A673 (cell line): ENCODE measurements at places on chromosomes 1 and 21.
A peak's percentile ranks its signal among the peaks of the same experiment; 100 is the strongest.

GRCh38 chr1:64965366-64966157 is 787 bp downstream of the JAK1 start:
- peak; percentile 64 for DNase-seq

DNA sequence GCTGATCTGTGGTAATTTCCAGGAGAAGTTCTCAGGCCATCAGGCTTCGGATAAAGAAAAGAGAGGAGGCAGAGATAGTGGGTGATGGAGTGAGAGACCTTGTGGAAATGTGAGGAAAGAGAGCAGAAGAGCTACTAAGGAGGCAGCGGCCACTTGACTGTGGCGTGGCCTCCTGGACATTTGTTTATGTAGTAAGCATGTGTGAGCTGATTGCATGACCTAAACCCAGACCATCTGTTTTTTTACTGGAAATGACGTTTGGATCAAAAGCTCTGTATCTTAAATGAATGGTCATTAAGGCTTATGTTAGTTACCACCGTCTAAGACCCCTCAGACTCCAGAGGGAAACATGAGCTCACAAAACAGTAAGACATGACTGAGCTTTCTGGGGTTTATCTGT is 13.6 kb downstream of the ATP1B1 start:
- no peak for DNase-seq

DNA sequence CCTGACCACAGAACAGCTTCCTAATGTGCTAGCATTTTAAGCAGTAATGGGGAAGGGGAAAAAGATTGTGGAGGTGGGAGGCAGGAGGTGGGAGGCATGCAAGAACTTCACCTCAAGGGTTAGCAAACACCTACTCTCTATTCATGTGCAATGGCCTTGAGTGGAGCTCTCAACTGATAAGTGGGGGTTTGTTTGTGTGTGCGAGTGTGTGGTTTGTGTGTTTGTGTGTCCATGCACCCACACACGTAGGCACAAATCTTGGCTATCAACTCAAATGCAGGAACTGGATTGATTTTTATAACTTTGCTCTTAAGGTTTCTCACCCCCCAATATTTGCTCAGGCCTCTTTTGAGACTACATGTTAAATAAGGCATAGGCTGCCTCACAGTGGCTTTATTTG is 78.6 kb downstream of the SYT6 start:
- no peak for DNase-seq

- no peak for DNase-seq
Measured at GRCh38 chr1:178951600-178951999, 74.1 kb upstream of the FAM20B start.

- no peak for DNase-seq
Measured at GRCh38 chr1:244854166-244854565, 10.2 kb downstream of the HNRNPU start.

DNA sequence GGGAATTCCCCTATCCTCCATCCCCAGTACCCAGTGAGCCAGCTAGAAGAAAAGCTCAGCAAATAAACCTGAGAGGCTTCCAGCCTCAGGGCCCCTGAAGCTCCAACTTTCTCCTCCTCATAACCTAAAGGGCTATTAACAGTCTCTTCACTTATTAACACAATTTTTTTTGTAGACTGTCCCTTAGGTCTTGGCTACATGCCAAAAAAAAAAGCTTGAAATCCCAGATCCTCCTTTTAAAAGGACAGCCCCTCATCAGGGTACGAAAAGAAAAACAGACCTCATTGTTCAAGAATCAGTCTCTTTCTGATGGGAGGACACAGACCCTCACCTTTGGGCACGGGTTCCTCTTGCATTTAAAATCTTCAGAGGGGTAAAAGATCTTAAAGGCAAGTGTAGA is 72.8 kb upstream of the CD1D start:
- peak; percentile 70 for DNase-seq

DNA sequence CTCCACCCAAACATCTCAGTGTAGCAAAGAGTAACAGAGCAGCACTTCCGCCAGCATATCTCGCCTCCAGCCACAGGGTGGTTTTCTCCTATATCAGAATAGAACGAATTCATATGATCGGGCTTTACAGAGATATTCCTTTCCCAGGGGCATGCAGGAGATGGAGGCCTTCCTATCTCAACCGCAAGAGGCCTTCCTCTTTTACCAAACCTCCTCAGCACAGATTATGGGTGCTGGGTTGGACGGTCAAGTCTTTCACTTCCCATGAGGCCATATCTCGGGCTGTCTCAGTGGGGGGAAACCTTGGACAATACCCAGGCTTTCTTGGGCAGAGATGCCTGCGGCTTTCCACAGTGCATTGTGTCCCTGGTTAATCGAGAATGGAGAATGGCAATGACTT is 65.8 kb downstream of the OVGP1 start:
- DNase-seq: no peak

GRCh38 chr1:202076050-202076511 is 46.6 kb upstream of the GPR37L1 start:
- no peak for DNase-seq

DNA sequence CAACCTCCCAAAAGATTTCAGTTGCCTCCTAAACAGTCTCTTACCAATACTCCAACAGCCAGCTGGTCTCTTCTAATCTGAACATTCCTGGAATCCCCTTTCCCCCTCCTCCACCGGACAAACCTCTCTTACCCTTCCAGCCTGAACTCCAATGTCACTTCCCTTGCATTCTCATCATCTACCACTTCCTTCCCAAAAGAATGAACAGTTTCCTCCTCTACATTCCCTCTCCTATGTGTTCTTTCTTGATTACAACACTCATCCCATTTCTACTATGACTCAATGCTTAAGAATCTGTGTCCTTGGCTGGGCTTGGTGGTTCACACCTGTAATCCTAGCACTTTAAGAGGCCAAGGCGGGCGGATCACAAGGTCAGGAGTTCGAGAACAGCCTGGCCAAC is 417.1 kb downstream of the SETD4 start:
- no peak for DNase-seq

GRCh38 chr1:114607223-114607622 is 25.8 kb upstream of the BCAS2 start:
- no peak for DNase-seq

DNA sequence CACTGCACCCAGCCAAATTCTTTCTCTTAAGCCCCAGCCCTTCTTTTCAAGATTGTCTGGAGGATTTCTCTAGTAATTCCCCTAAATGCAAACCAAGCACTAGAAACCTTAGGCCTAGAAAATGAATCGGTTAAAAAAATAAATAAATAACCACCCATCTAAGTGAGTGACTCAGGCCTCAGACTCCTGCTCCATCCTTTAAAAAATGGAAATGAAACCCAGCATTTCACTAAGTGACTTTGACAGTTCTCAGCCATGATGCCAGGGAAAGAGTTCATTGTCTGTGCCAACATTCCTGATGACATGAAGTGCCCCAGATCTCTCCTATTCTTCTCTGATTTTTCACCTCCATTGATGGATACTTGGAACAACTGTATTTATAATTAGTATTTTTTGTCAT is 415.2 kb upstream of the DAB1 start:
- no peak for DNase-seq

DNA sequence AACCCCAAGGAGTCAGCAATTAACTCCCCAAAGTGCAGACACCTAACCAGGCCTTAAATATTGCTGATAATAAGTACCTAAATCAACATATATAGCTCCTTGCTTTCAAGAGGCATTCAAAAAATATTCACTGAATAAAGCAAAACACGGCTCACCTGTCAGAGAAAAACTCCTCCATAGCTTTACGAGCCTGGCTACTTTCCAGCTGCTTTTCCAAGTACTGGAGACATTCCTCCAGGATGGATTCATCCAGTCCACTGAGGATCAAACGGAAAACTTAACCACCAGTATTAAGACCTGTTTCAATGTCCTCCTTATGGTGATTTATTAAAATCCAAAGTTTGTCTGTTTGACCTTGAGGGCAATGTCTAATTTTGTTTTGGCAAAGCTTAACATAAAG is 44.6 kb downstream of the UBR4 start:
- DNase-seq: no peak

DNA sequence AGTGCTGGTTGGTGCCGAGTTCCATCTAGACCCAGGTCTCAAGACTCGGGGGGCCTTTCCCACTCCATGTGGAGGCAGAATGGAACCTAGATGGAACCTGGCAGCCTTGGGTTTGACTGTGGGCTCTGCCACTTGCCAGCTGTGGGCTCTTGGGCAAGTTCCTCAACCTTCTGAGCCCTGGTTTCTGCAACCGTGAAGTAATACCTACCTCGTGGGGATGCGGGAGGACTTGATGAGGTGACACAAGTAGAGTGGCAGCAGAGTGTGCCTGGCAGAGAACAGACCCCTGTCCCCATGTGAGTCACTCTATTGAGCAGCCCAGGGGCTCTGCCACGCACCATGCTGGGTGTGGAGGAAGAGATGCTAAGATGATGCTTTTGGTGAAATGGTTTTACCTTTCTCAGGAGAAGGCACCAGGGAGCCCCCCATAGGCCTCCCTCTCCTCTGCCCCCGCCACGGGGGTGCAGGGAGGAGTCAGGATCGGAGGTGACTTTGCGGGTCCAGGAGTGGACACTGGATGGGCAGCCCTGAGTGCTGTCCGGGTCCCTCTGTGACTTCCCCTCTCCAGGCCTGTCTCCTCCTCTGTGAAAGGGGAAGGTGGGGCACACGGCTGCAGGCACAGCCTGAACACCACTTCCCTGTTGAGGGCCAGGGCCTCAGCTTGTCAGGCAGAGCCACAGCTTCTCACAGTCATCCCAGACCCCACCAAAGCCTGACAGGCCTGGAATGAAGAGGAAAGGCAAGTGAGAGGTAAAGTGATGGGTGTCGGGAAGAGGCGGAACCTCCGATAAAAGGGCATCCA is 36.7 kb upstream of the EDN2 start:
- DNase-seq: no peak

- DNase-seq: no peak
Measured at GRCh38 chr1:901108-901859, 22.4 kb upstream of the SAMD11 start.

- no peak for DNase-seq
Measured at GRCh38 chr1:198889101-198889500, 250.3 kb downstream of the PTPRC start.

- no peak for DNase-seq
Measured at GRCh38 chr1:201329801-201330200, 46.5 kb downstream of the PKP1 start.

- no peak for DNase-seq
Measured at GRCh38 chr1:1954831-1955441, 35.9 kb upstream of the TMEM52 start.

DNA sequence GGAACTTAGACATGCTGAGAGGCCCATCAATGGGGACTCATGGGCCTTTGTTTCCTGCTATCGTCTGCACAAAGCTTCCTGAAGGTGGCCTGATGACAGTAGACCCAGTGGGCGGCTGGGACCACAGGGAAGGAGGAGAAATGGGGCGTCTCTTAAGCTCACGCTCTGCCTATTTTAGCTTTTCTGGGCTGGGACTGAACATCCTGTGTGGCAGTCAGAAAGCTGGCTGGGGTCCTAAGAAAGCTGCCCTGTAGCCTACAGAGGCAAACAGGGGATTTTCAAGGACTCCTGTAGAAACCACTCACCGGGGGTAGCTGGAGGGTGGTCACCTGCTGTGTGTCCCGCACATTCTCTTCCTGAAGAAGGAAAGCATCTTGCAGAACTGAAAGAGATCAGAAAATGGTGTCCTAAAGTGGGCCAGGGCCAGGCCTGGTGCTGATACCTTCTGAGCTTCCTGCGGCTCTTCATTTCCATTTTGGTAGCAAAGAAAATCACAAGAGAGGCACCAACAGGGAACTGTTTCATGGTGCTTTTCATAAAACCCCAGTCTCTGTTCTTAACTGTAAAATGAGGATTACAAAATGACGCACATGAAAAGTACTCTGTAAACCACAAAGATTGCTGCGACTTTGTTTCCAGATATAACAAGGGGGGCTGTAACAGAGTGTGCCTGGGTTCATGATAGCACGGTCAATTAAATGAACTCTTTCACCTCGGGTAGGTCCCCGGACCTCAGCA is 8.6 kb downstream of the ZNF496 start:
- no peak for DNase-seq

DNA sequence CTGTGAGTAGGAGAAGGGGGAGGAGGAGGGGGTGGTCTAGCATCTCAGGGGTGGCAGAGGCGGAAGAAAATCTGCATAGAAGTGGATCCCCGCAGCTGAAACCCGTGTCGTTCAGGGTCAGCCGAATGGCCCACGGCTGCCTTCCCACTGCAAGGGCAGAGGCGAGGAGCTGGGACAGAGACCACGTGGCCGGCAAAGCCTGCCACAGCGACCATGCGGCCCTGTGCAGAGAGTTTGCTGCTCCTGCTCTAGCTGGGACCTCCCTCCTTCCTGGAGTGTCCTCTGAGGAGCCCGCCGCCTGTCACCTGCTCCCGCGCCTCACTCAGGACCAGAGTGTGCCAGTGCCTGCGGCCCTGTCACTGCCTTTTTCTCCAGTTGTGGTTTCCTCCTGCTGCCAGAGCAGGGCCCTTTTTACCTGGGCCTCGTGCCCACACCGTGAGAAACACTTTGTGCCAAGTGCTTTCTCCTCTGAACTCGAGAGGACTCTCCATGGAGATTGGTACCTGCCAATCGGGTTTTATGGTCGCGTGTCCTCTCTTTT is 5.4 kb upstream of the TRPM2 start:
- DNase-seq: no peak
